ENCODE measurements at places on chromosomes 6 and 20. TPM values are rescaled to one million over a fixed set of nuclear protein-coding genes. Genes with fewer than 3 reads are reported as not detected.

GRCh38 chr20:18727032-18727508 is 86.5 kb upstream of the SCP2D1 start:
- H3K4me3 ChIP-seq = no peak overlapping the region
- no peaks in the 10 kb centered on the region for H3K36me3 ChIP-seq
- H3K4me1 ChIP-seq = no peaks in the 10 kb centered on the region
- DNase-seq = no peak

DNA sequence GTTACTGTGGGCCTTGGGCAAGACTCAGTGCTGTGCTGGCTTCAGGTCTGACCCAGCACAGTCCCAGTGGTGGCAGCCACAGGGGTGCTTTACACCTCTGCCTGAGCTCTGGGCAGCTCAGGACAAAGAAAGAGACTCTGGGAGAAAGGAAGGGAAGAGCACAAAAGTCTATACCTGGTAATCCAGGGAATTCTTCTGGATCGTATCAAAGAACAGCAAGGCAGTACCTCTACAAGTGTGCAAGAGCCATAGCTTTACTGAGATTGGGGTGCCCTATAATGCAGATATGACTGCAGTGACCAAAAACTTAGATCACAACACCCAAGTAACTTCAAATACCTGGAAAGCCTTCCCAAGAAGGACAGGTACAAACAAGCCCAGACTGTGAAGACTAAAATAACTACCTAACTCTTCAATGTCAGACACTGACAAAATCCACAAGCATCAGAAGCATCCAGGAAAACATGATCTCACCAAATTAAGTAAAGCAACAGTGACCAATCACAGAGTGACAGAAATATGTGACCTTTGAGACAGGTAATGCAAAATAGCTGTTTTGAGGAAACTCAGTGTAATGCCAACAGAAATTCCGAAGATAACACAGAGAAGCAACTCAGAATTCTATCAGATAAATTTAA is 47.9 kb upstream of the LIN28B start:
- no peak for DNase-seq
- no peaks in the 10 kb centered on the region for H3K4me1 ChIP-seq
- H3K27ac ChIP-seq = no peak overlapping the region
- no peak overlapping the region for H3K4me3 ChIP-seq
- no peaks in the 10 kb centered on the region for H3K27me3 ChIP-seq
- H3K36me3 ChIP-seq = no peaks in the 10 kb centered on the region

- no peaks in the 10 kb centered on the region for H3K27me3 ChIP-seq
- no peak overlapping the region for H3K27ac ChIP-seq
- DNase-seq = no peak
Measured at GRCh38 chr6:155077331-155077730, 82.2 kb downstream of the TIAM2 start.

GRCh38 chr20:56793916-56794315 is 164.8 kb downstream of the TFAP2C start:
- no peak overlapping the region for H3K4me3 ChIP-seq
- no peak overlapping the region for H3K27ac ChIP-seq
- H3K36me3 ChIP-seq = no peaks in the 10 kb centered on the region
- no peaks in the 10 kb centered on the region for H3K4me1 ChIP-seq
- no peak for DNase-seq

GRCh38 chr20:60636417-60636816 is 615.6 kb upstream of the CDH4 start:
- H3K36me3 ChIP-seq = no peaks in the 10 kb centered on the region
- H3K4me3 ChIP-seq = no peak overlapping the region
- H3K27me3 ChIP-seq = no peaks in the 10 kb centered on the region
- H3K27ac ChIP-seq = no peak overlapping the region
- H3K4me1 ChIP-seq = no peaks in the 10 kb centered on the region

DNA sequence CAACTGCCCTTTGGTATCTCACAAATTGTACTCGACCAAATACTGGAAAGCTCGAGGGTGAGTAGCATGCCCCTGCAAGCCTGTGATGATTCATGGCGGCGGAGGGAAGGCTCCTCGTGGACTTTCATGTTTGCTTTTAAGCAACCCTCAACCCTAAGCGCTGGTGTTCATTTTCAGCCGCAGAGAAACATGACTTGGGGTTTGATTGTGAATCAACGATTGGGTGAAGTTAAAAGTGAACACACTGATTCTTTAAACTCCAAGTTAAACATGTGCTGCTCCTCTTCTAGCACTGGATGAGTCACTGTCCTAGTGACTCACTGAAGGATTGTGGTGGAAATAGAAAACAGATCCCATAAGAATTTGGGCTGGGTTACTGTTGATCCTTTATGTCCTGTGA is 8.3 kb downstream of the CD109 start:
- H3K4me1 ChIP-seq = no peaks in the 10 kb centered on the region
- no peak for DNase-seq
- H3K27me3 ChIP-seq = no peaks in the 10 kb centered on the region

DNA sequence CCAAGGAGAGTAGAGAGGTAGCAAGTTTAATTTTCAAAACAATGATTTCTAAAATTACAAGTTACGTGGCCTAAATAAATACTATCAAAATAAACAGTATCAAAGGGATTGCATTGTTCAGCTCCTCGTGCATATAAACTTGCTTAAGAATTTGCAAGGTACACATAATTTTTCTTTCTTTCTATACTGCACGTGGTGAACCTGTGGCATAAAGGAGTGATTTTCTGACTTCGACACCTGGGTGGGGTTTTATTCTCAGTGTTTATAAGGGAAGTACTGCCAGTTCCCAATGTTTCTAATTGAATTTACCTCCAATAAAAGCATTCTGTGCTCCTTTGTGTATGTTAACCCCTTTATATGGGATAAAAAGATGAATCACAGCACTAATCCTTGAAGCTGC is 50.1 kb upstream of the C20orf144 start:
- H3K4me1 ChIP-seq = no peaks in the 10 kb centered on the region
- DNase-seq = no peak
- no peaks in the 10 kb centered on the region for H3K36me3 ChIP-seq
- no peak overlapping the region for H3K4me3 ChIP-seq
- no peak overlapping the region for H3K27ac ChIP-seq
- H3K27me3 ChIP-seq = no peaks in the 10 kb centered on the region

GRCh38 chr6:104684911-104685415 is 174.8 kb downstream of the HACE1 start:
- DNase-seq = no peak
- H3K4me1 ChIP-seq = no peaks in the 10 kb centered on the region
- no peaks in the 10 kb centered on the region for H3K36me3 ChIP-seq
- H3K27me3 ChIP-seq = no peaks in the 10 kb centered on the region

DDO gene
- 6.4 TPM for total RNA-seq

CDC5L gene
- total RNA-seq = 11.4 TPM

LINC00237 gene
- total RNA-seq = not detected

EFCAB8 gene
- total RNA-seq = 0.17 TPM

SNAI1 gene
- total RNA-seq = 1.1 TPM
